Progenitor cell of endocrine pancreas (in vitro differentiated cells): ENCODE measurements at places on chromosomes 2 and 18. TPM values are rescaled to one million over a fixed set of nuclear protein-coding genes. Genes with fewer than 3 reads are reported as not detected.

DNA sequence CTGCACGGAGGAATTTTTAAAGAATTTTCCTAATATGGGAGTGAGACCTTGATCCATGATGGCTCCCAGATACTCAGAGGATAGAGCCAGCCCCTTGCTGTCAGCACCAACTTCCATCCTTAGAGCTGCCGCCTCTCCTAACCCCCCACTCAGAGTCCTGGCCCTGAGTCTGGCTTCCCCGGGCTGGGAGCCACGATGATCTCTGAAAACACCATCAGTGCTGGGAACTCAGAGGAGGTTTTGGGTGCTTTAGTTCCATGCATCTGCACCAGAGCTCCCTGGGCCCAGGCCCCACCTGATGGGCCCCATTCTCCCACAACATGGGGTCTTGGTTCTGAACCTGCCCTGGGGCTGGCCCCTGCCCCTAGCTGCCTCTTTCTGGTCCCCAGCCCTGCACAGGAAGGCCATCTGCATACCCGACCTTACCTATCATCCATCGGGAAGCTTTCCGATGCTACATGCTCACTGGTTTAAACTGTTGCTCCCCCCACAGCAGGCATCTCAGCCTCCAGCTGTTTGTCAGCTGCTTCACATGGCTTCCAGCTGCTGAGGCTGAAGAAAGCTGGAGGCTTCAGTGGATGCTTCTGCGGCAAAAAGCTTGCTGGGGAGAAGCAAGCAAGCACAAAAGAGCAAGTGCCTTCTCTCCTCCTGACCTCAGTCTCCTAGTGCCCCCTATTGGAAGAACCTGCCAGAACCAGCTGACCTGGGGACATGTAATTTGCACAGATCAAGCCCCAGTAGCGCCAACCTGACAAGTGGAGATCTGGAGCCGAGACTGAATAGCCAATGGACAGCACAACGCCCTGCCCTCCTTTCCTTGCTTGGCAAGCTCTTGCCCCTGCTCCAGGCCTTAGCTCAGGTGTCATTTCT, 24.2 kb upstream of the RHOB start:
- peak; percentile 6 for DNase-seq

DNA sequence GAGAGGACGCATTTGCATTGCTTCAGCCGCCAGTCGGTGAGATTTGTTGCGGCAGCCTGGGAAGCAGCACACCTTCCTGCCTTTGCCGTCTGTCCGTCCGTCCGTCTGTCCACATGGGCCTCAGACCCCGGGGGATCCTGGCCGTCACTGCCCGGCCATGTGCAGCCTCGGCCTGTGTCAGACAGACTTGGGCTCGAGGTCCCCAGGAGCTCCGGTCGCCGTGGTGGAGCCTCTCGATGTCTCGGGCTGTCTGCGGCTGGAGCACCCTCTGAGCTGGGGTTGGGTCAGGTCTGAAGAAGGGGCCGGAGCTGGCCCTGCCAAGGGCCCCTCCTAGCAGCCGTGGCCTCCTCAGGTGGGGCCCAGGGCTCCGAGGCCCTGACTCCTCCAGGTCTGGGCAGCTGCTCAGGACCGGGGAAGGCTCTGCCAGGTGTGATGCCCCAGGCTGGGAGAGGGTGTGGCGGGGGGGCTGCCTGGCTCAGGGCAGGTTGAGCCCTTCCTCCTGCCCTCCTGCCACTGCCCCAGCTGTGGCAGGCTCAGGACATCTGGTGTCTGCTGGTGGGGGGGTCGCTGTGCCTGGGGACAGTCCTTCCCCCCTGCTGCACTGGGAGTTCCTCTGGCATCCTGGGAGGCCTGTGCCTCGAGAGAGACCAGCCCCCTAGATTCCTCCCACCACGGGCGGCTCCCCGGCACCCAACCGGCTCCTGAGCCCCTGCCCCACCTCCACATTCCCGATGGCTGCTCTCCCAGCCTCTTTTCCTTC, 11.8 kb downstream of the NEU4 start:
- DNase-seq, result no peak

GRCh38 chr2:191756761-191757160, 78.8 kb downstream of the NABP1 start:
- DNase-seq, result no peak

GRCh38 chr2:85589982-85590791, 5.4 kb upstream of the RNF181 start:
- no peak for DNase-seq

DNA sequence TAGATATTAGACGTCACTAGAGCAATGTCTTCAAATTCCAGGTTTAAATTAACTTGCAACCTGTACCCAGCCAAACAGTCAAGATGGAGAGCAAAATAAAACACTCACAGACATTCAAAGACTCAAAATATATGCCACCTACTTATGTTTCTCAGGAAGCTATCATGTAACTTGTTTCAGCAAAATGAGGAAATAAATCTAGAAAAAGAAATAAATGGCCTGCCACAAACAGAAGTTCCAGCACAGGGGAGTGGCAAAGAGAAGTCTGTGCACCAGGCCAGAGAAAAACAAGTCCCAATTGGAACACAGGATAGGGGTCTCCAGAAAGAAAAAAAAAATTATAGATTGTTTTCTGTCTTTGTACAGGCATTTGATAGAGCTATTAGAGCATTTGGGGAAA, 96.7 kb downstream of the LRP2 start:
- DNase-seq, result no peak

- no peak for DNase-seq
Observed at GRCh38 chr2:27378096-27378808, 2.3 kb downstream of the ZNF513 start.

GRCh38 chr2:75553935-75554531, 6.7 kb downstream of the EVA1A start:
- DNase-seq, result no peak

The KCNG3 gene
- 0.16 and 0.31 TPM in 2 replicates for total RNA-seq

The DPP4 gene
- total RNA-seq, result 3.2 and 3.3 TPM in 2 replicates

The PXDN gene
- 242 and 256 TPM in 2 replicates for total RNA-seq
